Kidney epithelial cell (primary cell): ENCODE measurements at places on chromosomes 13 and 19. TPM values are rescaled to one million over a fixed set of nuclear protein-coding genes. Genes with fewer than 3 reads are reported as not detected.

Gene CD37
- 0.07 TPM in 1 of 2 replicates, not detected in the other for total RNA-seq

Gene FPR1
- total RNA-seq, result not detected in 2 replicates

Gene GDF15
- total RNA-seq, result 637 and 822 TPM in 2 replicates

Gene CLC
- total RNA-seq, result not detected in 2 replicates

Gene PROZ
- total RNA-seq, result not detected in 2 replicates

Gene ZNF536
- total RNA-seq, result 0.13 and 0.21 TPM in 2 replicates

Gene ZNF837
- total RNA-seq, result 4.3 and 5.9 TPM in 2 replicates

Gene EBI3
- 2.5 and 3.9 TPM in 2 replicates for total RNA-seq

Gene GNG7
- 0.21 and 0.33 TPM in 2 replicates for total RNA-seq

Gene ZNF547
- 1.7 and 6.0 TPM in 2 replicates for total RNA-seq

Gene TEKTIP1
- total RNA-seq, result not detected in 2 replicates

Gene CLEC11A
- total RNA-seq, result 6.0 and 12.4 TPM in 2 replicates

Gene VSIG10L
- total RNA-seq, result 1.1 and 1.5 TPM in 2 replicates

Gene CEACAM20
- not detected in 2 replicates for total RNA-seq

Gene KLK12
- total RNA-seq, result not detected in 2 replicates

Gene DCLK1
- 2.9 and 3.4 TPM in 2 replicates for total RNA-seq

Gene LGALS16
- total RNA-seq, result not detected in 2 replicates

Gene KCNC3
- 0.46 and 0.55 TPM in 2 replicates for total RNA-seq

Gene CDX2
- not detected in 2 replicates for total RNA-seq

Gene ZNF575
- not detected in 2 replicates for total RNA-seq

Gene CADM4
- 21.9 and 25.9 TPM in 2 replicates for total RNA-seq

Gene HCST
- total RNA-seq, result not detected in 2 replicates

Gene ZAR1L
- 0.14 TPM in 1 of 2 replicates, not detected in the other for total RNA-seq

Gene F7
- 0.38 and 0.55 TPM in 2 replicates for total RNA-seq

Gene VAV1
- total RNA-seq, result 0.27 and 0.50 TPM in 2 replicates

Gene HRC
- not detected in 2 replicates for total RNA-seq

Gene CCNE1
- total RNA-seq, result 2.5 and 5.3 TPM in 2 replicates

Gene HDGFL2
- total RNA-seq, result 67.0 and 82.0 TPM in 2 replicates

Gene SLAIN1
- total RNA-seq, result 17.1 TPM in 2 replicates

Gene NAPSA
- total RNA-seq, result 1.7 and 1.8 TPM in 2 replicates

Gene MBD3L1
- total RNA-seq, result not detected in 2 replicates

Gene SCEL
- 9.3 and 14.7 TPM in 2 replicates for total RNA-seq

Gene KLK3
- not detected in 2 replicates for total RNA-seq

Gene PEG3
- total RNA-seq, result 2.1 and 2.6 TPM in 2 replicates

Gene UPF3A
- 22.5 and 30.7 TPM in 2 replicates for total RNA-seq

Gene CDADC1
- total RNA-seq, result 4.8 and 7.6 TPM in 2 replicates

Gene XRCC1
- 32.9 and 38.1 TPM in 2 replicates for total RNA-seq

Gene KLK4
- total RNA-seq, result not detected in 2 replicates

Gene LRG1
- 0.21 and 0.25 TPM in 2 replicates for total RNA-seq

Gene PRRG2
- 5.4 and 7.2 TPM in 2 replicates for total RNA-seq

Gene DPF1
- total RNA-seq, result 1.5 and 2.1 TPM in 2 replicates

Gene NPAS1
- total RNA-seq, result 1.6 TPM in 1 of 2 replicates, not detected in the other

Gene SLC7A1
- 79.3 and 91.5 TPM in 2 replicates for total RNA-seq

Gene ELSPBP1
- total RNA-seq, result not detected in 2 replicates

Gene DHDH
- 1.0 and 1.5 TPM in 2 replicates for total RNA-seq

Gene CCDC70
- not detected in 2 replicates for total RNA-seq

Gene ZNF888
- total RNA-seq, result 4.3 and 5.4 TPM in 2 replicates

Gene PALM3
- total RNA-seq, result not detected in 2 replicates

Gene RAP2A
- 18.9 and 20.7 TPM in 2 replicates for total RNA-seq

Gene CELF5
- total RNA-seq, result 0.14 and 0.17 TPM in 2 replicates

Gene OR4F17
- total RNA-seq, result not detected in 2 replicates

Gene RGL3
- total RNA-seq, result 10.2 and 18.1 TPM in 2 replicates

Gene ZSWIM4
- 25.7 and 25.9 TPM in 2 replicates for total RNA-seq

Gene KLF1
- not detected in 2 replicates for total RNA-seq

Gene COMP
- total RNA-seq, result not detected in 2 replicates

Gene KLK2
- 0.96 TPM in 1 of 2 replicates, not detected in the other for total RNA-seq

Gene B3GNT8
- 1.2 and 2.7 TPM in 2 replicates for total RNA-seq

Gene POLR2I
- total RNA-seq, result 58.5 and 82.6 TPM in 2 replicates

Gene LILRB2
- not detected in 2 replicates for total RNA-seq
